Activated CD8-positive, alpha-beta T cell treated with anti-CD3 and anti-CD28 coated beads for 36 hours (primary cell): ENCODE measurements at places on chromosomes 12 and 14. TPM values are rescaled to one million over a fixed set of nuclear protein-coding genes. Genes with fewer than 3 reads are reported as not detected.

GRCh38 chr12:3122841-3123678 is 45.9 kb downstream of the TSPAN9 start:
- DNase-seq: no peak

HOXC13 gene
- not detected for total RNA-seq

CLEC7A gene
- total RNA-seq: not detected

PZP gene
- not detected for total RNA-seq

DNA sequence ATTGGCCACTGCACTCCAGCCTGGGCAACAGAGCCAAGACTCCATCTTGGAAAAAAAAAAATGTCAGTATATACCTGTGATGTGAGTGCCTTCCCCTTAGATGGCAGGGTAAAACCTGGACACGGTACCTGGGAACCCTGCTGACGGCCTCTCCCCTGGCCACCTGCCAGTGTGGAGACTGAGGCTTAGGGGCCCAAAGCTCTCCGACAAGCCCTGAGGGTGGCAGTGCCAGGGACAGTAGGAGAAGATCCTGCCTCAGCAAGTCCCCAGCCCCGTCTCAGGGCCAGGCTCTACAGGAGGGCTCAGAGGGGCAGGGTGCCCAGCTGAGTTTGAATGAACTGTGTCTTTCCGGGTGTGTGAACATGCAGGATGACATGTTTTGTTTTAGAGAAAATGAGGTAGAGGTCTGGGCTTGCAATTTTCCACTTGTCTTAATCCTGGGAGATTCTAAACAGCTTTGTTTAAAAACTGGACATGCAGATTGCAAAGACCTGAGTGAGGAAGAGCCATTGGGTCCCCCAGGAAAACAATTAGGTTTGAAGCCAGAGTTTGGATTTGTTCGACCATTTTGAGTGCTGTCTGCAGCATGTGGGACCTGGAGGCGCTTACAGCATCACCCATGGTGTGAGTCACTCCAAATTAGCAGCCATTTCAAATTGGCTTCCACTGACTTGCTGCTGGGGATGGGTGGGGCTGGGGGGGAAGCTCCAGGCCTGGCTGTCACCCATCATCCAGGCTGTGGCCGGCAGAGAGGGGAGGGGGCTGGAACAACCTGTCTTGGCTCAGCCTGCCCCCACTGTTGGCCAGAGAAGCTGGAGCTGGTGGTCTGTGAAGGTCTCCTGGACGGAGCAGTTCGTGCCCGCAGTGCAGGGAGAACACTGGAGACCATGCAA is 10.8 kb downstream of the TSPAN9 start:
- DNase-seq: no peak

GRCh38 chr12:124321040-124321481 is 26.2 kb downstream of the RFLNA start:
- peak; percentile 80 for DNase-seq
